ENCODE measurements at places on chromosomes 6 and 20. TPM values are rescaled to one million over a fixed set of nuclear protein-coding genes. Genes with fewer than 3 reads are reported as not detected.

TIAM2 gene
- total RNA-seq, result 41.4 TPM

SLC22A2 gene
- total RNA-seq, result not detected

ATG5 gene
- total RNA-seq, result 34.7 TPM

DNA sequence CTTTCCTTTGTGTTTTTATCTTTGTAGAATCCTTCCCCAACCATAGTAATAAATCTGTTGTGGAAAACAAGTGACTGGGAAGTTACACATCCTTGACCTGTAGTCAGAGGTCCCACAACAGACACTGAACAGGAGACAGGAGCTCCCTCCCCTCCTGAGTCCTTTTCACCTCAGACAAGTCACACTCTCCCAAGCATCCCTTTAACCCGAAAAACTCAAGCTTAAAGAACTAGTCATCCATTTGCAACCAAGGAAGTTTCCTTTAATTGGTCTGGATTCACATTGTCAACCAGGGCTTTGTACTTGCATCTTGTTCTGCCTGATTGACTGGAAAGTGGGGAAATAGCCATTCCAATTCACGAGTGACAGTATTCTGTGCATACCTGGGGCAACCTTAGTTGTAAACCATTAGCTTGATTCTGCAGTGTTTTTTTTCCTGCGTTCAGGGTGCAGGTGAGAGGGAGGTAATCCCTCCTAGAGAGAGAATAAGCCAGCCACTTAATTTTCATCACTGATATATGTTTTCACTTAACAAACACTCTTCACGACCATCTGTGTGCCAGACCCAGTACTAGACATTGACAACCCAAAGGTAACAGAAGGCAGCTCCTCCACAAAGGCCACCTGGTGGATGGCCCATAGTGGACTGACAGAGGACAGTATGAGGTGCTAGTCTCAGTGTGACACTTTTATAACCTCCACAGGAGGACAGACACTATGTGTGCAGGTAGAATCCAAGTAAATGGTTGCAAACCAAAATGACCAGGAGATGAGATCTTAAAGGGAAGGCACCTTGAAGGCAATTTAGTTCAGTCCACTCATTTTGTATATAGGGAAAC is 112.4 kb downstream of the SLX4IP start:
- peaks cover 36% of the 10 kb centered on the region for H3K4me1 ChIP-seq
- H3K27ac ChIP-seq, result no peak overlapping the region
- H3K27me3 ChIP-seq, result no peaks in the 10 kb centered on the region

GRCh38 chr6:34867484-34867883 is 20.4 kb downstream of the TAF11 start:
- H3K27me3 ChIP-seq, result no peaks in the 10 kb centered on the region
- H3K27ac ChIP-seq, result no peak overlapping the region
- H3K4me3 ChIP-seq, result no peak overlapping the region

GRCh38 chr20:10637031-10637559 is 36.7 kb downstream of the JAG1 start:
- H3K27ac ChIP-seq, result no peak overlapping the region
- H3K27me3 ChIP-seq, result no peaks in the 10 kb centered on the region
- peaks cover 6% of the 10 kb centered on the region for H3K36me3 ChIP-seq
- no peak for DNase-seq
- no peak overlapping the region for H3K4me3 ChIP-seq

GRCh38 chr6:128738112-128738511 is 144.8 kb upstream of the LAMA2 start:
- H3K36me3 ChIP-seq, result no peaks in the 10 kb centered on the region
- no peak overlapping the region for H3K27ac ChIP-seq
- peaks cover 4% of the 10 kb centered on the region for H3K4me1 ChIP-seq
- H3K4me3 ChIP-seq, result no peak overlapping the region
- no peaks in the 10 kb centered on the region for H3K27me3 ChIP-seq
- DNase-seq, result no peak

DNA sequence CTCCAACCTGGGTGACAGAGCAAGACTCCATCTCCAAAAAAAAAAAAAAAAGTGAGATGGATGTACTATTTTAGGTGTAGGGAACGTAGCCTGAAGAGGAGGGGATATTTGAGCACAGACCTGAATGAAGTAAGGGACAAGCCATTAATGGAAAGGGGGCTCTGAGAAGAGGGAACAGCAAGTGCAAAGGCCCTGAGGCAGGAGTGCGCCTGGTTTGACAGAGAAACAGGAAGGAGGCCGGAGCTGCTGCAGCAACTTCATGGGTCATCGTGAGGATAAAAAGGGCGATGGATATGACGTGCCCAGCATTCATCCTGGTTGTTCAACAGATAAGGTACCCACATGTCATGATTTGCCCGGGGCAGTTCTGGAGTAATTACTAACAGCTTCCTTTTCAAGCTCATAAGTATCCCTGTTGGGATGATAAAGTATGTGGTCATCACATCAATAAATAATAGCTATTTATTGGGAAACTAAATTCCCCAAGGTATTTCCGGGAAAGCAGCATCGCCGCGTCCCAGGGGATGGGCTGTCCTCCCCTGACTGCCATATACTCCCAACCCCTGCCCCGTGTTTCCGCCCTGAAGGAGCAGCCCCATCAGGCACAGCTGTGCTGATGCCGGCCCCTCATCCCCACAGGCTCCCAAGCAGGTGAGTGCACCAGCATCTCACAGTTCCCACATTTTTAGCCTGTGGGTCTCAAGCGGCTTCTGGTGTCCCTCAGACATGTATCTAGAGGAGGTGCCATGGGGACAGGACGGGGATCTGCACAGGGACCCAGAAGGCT is 43.4 kb downstream of the DLGAP4 start:
- H3K27me3 ChIP-seq, result no peaks in the 10 kb centered on the region
- no peak overlapping the region for H3K27ac ChIP-seq
- no peaks in the 10 kb centered on the region for H3K36me3 ChIP-seq
- H3K4me1 ChIP-seq, result no peaks in the 10 kb centered on the region
- no peak overlapping the region for H3K4me3 ChIP-seq

Data from activated T-helper 2 cell treated with anti-CD3 and anti-CD28 coated beads, Interferon-gamma antibody, Interleukin-2, Interleukin-4, amounts not matched to agents 10 μg/mL and 5 μg/mL and 100 μg/mL, durations not matched to agents 14 hours and 24 hours and 36 hours (primary cell).